ENCODE measurements at places on chromosomes 4 and X. TPM values are rescaled to one million over a fixed set of nuclear protein-coding genes. Genes with fewer than 3 reads are reported as not detected.

MAGEA2 gene
- total RNA-seq: not detected

SYTL5 gene
- total RNA-seq: 0.60 TPM

SSX3 gene
- not detected for total RNA-seq

STPG2 gene
- 0.79 TPM for total RNA-seq

ANOS1 gene
- total RNA-seq: 0.16 TPM

ABLIM2 gene
- 17.2 TPM for total RNA-seq

HPGDS gene
- total RNA-seq: 6.0 TPM

BMPR1B gene
- 3.2 TPM for total RNA-seq

BMX gene
- 5.9 TPM for total RNA-seq

GPM6B gene
- 1.5 TPM for total RNA-seq

ZFYVE28 gene
- total RNA-seq: 110 TPM

TMEM164 gene
- 19.5 TPM for total RNA-seq

ITM2A gene
- 1.8 TPM for total RNA-seq

GLOD5 gene
- not detected for total RNA-seq

PNMA6A gene
- total RNA-seq: not detected

LRRC66 gene
- total RNA-seq: 8.6 TPM

UGT2B15 gene
- total RNA-seq: 17.6 TPM

NEK1 gene
- 12.5 TPM for total RNA-seq

KLHL13 gene
- total RNA-seq: 7.1 TPM

ENAM gene
- not detected for total RNA-seq

SSX4 gene
- not detected for total RNA-seq

GSX2 gene
- not detected for total RNA-seq

AMBN gene
- total RNA-seq: not detected

GPC3 gene
- total RNA-seq: 4.9 TPM

GABRA4 gene
- 0.16 TPM for total RNA-seq

CCDC110 gene
- total RNA-seq: not detected

MAGEB10 gene
- not detected for total RNA-seq

GAGE12J gene
- total RNA-seq: not detected

ADH1A gene
- total RNA-seq: not detected

G3BP2 gene
- total RNA-seq: 102 TPM

PDE6B gene
- 2.5 TPM for total RNA-seq

RELL1 gene
- total RNA-seq: 79.1 TPM

IGSF1 gene
- not detected for total RNA-seq

ADH1B gene
- 148 TPM for total RNA-seq

NDP gene
- not detected for total RNA-seq

PPP3CA gene
- 50.7 TPM for total RNA-seq

RTL9 gene
- total RNA-seq: not detected

TENM3 gene
- total RNA-seq: 9.8 TPM

GRIA3 gene
- 0.68 TPM for total RNA-seq

TEX11 gene
- not detected for total RNA-seq

POF1B gene
- total RNA-seq: 40.8 TPM

MAOB gene
- total RNA-seq: 2.4 TPM

CLDN2 gene
- total RNA-seq: 0.16 TPM

ZNF630 gene
- total RNA-seq: 29.9 TPM

All from transverse colon (tissue), 4 donors.